Stimulated activated CD8-positive, alpha-beta memory T cell treated with anti-CD3 and anti-CD28 coated beads, Interleukin-7, amount 100 ng/mL, for 1 hour (primary cell): ENCODE measurements at places on chromosomes 1 and 21.

GRCh38 chr1:202193614-202194327 lies at the start of gene LGR6:
Gene LGR6, plus strand, starts transcription at chr1:202193799. Its CDS starts 191 bp downstream, at chr1:202193990.
- no peak for DNase-seq

DNA sequence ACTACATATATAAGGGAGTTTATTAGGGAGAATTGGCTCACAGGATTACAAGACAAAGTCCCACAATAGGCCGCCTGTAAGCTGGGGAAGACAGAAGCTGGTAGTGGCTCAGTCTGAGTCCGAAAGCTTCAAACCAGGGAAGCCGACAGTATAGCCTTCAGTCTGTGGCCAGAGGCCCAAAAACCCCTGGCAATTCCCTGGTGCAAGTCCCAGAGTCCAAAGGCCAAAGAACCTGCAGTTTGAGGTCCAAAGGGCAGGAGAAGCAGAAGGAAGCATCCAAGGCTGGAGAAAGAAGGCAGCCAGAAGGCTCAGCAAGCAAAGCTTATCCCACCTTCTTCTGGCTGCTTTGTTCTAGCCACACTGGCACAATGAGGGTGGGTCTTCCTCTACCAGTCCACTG lies 13.9 kb downstream of the TTLL7 start:
- no peak for DNase-seq

DNA sequence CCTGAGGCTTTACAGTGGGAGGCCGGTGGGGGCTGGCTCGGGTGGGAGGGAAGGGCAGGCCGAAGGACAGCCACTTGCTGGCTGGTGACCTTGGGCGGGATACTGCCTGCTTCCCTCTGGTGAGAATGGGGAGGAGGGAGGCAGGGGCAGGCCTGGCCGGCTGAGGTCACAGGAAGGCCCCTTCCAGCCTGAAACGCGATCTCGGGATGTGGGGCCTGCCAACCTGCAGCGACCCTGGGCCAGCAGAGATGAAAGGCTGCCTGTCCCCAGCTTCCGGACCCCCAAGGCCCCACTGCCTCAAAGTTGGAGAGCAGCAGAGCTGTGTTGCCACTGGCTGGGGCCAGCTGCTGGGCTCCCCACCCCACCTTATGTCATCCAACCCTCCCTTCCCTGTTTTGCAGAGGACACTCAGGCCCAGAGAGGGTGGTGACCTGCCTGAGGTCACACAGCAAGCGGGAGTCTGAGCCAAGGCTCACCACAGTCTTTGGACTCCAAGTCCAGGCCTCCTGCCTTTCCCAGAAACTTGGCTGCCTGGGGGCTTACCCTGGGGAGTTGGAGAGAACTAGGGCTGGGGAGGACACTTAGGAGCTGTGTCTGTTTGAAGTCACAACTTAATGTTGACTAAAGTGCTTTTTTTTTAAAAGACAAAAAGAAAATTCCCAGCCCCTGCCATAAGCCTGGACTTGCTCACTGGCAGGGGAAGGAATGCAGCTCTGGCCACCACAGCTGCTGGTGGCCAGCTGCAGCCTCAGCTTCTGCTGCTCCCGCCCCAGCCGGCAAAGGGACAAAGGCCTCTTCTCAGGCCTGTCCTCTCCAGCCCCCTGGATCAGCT lies 14.8 kb upstream of the WASF2 start:
- no peak for DNase-seq

DNA sequence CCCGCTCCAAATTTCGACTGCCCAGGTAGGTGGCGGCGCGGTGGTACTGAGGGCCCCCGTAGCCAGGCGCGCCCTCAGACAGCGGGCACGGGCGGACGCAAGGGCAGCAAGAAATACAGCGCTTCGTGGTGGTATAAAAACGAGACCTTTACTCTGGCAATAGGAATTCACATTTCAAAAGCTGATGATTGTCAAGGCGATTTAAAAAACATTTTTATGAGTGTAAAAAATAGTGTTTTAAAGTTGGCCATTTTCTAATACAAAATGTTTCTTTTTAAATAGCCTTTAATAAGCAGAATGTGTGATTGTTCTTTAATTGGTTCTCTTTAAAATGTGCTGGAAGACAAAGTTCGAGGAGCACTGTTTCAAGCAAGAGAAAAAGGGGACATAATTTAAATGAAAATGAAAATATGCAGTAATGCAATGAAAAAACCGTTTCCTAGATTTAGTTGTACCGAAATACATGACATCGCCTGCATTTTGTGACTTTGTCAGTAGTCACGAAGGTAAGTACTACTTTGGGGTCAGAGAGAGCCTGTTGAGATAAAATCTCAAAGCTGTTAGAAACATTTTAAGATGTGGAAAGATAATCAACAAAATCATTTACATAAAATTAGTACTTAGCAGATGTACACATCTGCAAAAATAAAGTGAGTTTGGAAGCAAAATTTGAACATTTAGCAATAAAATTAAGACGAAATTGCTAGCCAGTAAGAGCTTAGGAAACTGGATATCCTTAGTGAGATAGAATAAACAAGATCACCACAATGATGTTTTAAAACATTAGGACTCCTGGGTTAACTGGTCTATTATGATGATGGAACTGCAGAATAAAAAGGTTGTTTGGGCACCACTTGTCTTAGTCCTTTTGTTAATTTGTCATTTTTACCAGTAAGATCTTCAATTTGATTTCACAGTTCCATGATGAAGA lies 1.1 kb upstream of the PSMG1 start:
- DNase-seq: no peak

GRCh38 chr21:45471525-45472221 lies 66.7 kb downstream of the COL18A1 start:
- DNase-seq: no peak

DNA sequence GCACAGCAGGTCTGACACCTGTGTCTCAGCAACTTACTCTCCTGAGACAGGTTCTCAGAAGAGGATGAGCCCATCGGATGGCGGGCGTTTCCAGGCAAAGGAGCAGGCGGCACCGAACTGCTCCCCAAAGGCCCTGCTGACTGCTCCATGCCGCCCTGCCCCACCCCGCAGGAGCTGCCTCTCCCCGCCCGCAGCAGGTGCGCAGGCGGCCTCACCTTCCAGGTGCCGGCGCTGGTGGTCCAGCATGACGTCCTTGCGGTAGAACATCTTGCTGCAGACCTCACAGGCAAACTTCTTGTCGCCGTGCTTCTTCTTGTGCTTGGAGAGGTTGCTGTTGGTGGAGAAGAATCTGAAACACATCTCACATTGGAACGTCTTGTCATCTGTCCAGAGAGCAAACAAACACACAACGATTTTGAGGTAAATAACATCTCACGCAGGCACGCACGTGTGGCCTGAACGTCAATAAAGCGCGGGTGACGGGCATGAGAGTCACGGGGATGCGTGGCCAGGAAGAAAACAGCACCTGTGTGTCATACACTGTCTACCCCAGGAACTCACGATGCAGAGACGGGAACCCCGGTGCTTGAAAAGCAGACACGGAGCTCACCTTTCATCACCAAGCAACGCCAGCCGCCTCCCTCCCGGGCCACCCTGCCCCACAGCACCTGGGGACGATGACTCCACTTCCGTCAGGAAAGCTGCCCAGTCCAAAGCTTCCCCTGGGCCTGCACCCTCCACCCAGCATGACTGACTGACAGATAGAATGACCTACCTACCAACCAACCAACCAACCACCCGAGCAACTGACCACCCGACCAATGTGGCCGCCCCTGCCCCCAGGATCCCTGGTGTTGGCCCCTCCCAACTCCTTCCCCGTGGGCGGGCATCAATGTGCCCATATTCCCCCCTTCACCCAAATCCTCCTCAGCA lies 50.9 kb downstream of the PRDM15 start:
- DNase-seq: no peak

- no peak for DNase-seq
Observed at GRCh38 chr1:208807446-208808127, 563.4 kb upstream of the PLXNA2 start.

- no peak for DNase-seq
Observed at GRCh38 chr1:167502192-167502551, 16.2 kb downstream of the CD247 start.

DNA sequence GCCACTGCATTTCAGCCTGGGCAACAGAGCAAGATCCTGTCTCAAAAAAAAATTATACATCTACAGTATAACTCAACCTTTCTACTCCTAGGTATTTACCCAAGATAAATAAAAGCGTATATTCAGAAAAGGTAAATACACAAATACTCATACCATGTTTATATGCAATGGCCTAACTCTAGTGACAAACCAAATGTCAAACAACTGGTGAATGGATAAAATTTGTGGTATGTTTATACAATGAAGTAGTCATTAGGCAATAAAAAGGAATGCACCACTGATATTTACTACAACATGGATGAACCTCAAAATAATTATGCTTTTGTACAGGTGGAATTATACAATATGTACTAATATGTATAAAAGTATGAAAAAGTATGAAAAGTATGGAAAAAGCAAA lies 174.2 kb upstream of the GORAB start:
- DNase-seq: no peak

GRCh38 chr1:228964178-228965089 lies 229.2 kb downstream of the RHOU start:
- DNase-seq: no peak

DNA sequence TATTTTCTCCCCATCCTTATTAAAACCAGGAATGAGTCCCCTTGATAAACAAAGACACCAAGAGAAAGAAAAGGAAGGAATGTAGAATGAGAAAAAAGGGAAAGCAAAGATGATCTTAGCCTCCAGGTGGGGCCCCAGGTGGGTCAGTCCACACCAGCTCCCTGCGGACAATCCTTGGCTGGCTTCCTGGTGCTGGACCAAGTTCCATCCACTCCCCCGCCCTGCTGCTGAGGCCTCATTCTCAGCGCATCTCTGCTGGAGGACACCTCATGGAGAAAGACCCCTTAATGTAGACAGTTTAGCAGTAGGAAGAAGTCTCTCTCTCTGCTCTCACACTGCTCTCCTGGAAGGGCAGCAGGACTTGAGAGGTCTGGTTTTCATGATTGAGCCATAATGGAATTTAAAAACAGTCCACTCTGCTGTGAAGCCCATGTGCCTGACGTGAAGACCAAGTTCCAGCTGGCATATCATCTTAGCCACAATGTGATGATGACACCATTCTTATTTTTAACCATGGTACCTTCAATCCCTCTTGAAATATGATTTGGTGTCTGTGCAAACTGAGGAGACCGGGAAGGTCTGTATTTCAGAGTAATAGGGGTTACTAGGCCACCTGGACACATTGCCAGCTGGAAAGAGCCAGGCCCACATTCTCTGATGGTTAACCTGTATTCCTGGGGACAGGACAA lies 83.1 kb downstream of the WLS start:
- no peak for DNase-seq

- DNase-seq: no peak
Observed at GRCh38 chr1:113860891-113861290, 10.6 kb downstream of the PTPN22 start.

DNA sequence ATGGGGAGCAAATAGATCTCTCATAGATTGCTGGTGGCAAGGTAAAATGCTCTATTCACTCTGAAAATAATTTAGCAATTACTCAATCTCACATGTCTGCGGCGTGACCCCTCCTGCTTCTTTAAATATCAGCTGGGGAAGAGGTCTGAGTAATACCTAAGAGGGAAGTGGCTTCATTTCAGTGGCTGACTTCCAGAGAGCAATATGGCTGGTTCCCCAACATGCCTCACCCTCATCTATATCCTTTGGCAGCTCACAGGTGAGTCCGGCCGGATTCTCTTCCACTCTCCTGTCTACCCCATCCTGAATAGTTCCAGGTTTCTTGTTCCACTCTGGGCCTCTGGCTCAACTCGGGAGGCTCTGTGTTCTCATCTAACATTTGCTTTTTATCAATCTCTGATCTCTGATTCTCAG lies at the start of gene SLAMF7:
Gene SLAMF7, plus strand, starts transcription at position 150 of the 414 bp plus-strand sequence. Its CDS starts 55 bp downstream, at position 205.
- DNase-seq: peak; percentile 18

GRCh38 chr1:119743776-119744597 lies 24.7 kb downstream of the HMGCS2 start:
- DNase-seq: no peak

GRCh38 chr1:224897529-224898327 lies 31.7 kb upstream of the DNAH14 start:
- DNase-seq: no peak

DNA sequence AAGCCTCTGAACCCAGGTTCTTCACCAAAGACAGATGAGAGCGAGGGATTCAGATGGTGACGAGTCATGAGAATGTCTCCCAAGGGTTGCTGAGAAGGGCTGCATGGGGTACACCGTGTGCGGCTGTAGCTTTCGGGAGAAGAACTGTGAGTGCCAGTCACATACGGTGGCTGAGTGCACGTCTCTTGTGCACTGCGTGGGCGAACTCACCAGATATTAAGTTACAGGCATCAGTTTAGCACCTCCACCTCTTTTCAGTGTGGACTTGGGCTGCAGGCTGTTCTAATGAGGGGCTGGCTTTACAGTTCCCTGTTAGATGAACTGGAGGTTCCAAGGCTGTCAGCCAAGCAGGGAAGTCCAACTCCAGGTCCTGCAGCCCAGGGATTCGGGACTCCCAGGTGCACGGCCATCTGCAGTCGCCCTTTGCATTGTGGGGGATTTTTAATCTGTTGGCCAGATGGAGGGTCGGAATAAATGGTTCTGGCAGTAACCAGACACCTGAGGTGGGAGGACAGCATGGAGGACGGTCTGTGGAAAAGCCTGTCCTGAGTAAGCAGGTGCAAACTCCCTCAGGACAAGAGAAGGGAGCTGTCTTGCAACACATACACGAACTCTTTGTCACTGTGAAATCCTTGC lies 26.5 kb upstream of the AVPR1B start:
- no peak for DNase-seq

DNA sequence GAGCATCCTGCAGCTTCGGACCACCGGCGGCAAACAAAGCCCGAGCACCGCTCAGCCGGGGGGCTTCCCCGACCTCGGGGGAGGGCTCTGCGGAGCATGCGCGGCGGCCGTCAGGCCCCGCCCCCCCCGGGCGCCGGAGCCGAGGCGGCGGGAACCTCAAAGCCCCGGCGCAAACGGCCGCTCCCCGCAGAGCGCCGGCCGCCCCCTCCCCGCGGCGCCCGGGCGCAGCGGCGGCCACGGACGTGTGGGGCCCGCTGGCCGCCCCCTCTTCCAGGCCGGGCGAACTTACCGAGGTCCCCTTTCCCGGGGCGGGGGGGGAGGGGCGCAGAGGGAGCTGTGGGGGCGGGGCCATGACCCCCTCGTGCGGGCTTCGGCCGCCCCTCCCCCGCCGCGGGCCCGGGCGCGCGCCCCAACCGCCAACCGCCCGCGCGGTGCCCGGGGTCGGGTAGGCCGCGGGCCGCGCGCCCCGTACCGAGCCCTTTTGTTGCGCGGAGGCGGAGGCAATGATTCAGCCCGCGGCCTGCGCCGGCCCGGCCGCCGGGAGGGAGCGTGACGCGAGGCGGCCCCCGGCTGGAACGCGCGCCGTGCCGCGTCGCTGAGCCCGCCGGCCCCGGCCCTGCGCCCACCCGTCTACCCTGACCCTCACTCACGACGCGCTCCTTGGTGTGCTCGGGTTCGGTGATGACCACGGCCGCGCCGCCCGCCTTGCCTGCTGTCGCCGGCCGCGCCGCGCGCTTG lies 1.7 kb downstream of the RCC2 start:
- peak; percentile 27 for DNase-seq
